Natural killer cell treated with Interleukin-12 subunit alpha and Interleukin-12 subunit beta and Interleukin-15 and Interleukin-18, amount 100 ng/mL, for 72 hours (primary cell): ENCODE measurements at places on chromosomes 4 and X. TPM values are rescaled to one million over a fixed set of nuclear protein-coding genes. Genes with fewer than 3 reads are reported as not detected.

The DGKK gene
- total RNA-seq: 4.1 TPM

The NPY1R gene
- total RNA-seq: not detected

The TMEM47 gene
- total RNA-seq: not detected

The CORIN gene
- total RNA-seq: not detected

The PPEF2 gene
- not detected for total RNA-seq

The TNIP3 gene
- 4.5 TPM for total RNA-seq

The ZAR1 gene
- total RNA-seq: not detected

The F8A2 gene
- not detected for total RNA-seq

The ZNF711 gene
- 0.36 TPM for total RNA-seq

The SMIM20 gene
- 19.0 TPM for total RNA-seq

The PNMA5 gene
- total RNA-seq: not detected

The HSFX4 gene
- total RNA-seq: not detected

The NMU gene
- not detected for total RNA-seq

The ANOS1 gene
- not detected for total RNA-seq

The PCSK1N gene
- 0.55 TPM for total RNA-seq

The TCEAL6 gene
- not detected for total RNA-seq

The TLL1 gene
- not detected for total RNA-seq

The LAGE3 gene
- 48.5 TPM for total RNA-seq

The TEX13B gene
- total RNA-seq: not detected
